ENCODE measurements at places on chromosomes 4 and X. TPM values are rescaled to one million over a fixed set of nuclear protein-coding genes. Genes with fewer than 3 reads are reported as not detected.

Gene LUZP4
- not detected for total RNA-seq

Gene GRXCR1
- not detected for total RNA-seq

Gene TMEM35A
- not detected for total RNA-seq

Gene NCAPG
- total RNA-seq, result 28.2 TPM

Gene GPR50
- total RNA-seq, result not detected

All from A549 treated with ZK216348 at 1 μM for 4 hours (cell line).